ENCODE measurements at places on chromosomes 3 and 15.

DNA sequence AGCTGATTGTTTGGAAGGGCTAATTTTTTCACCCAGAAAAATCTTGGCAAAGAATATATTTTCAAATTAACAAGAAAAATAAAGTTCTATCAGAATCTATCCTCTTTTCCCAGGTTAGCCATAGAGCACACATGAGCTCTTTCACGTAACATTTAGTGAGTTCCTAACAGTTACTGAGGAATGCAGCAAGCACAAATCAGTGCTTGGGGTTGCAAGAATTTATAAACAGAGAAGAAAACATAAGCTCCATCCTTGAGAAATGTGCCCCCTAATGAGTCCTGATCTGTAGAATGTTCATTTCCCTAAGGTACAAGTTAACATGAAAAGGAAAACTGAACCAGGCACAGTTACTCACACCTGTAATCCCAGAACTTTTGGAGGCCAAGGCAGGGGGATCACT is 13.9 kb downstream of the EOGT start:
- H3K27me3 ChIP-seq = no peaks in the 10 kb centered on the region
- no peaks in the 10 kb centered on the region for H3K4me1 ChIP-seq
- peaks cover 10% of the 10 kb centered on the region for H3K36me3 ChIP-seq

- no peak for DNase-seq
- no peaks in the 10 kb centered on the region for H3K4me1 ChIP-seq
- H3K36me3 ChIP-seq = no peaks in the 10 kb centered on the region
- no peak overlapping the region for H3K4me3 ChIP-seq
- H3K27me3 ChIP-seq = no peaks in the 10 kb centered on the region
- H3K27ac ChIP-seq = no peak overlapping the region
Measured at GRCh38 chr3:127438951-127439350, 151.1 kb upstream of the PRR20G start.

- no peaks in the 10 kb centered on the region for H3K27me3 ChIP-seq
- H3K36me3 ChIP-seq = no peaks in the 10 kb centered on the region
- H3K4me3 ChIP-seq = no peak overlapping the region
Measured at GRCh38 chr15:70699890-70700289, 63.5 kb downstream of the UACA start.

DNA sequence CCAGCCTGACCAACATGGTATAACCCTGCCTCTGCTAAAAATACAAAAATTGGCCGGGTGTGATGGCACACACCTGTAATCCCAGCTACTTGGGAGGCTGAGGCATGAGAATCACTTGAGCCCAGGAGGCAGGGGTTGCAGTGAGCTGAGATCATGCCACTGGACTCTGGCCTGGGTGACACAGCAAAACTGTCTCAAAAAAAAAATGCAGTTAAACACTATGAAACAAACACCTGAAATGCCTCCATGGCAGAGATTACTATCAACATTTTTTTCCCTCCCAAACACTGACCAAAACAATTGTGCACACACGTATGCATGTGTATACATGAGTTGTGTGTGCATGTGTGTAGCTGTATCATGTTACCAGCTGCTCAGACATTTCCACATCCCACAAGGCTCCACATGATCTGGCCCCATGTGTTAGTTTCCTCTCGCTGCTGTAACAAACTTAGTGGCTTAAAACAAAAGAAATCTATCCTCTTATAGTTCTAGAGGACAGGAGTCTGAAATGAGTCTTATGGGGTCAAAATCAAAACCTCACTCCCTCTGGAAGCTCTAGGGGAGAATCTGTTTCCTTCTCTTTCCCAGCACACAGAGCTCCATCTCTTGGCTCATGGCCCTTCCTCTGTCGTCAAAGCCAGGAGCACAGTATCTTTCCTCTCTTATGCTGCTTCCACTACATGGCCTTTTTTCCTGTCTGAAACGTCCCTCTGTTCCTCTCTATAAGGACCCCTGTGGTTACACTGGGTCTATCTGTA is 34.5 kb downstream of the SLC41A3 start:
- no peak overlapping the region for H3K4me3 ChIP-seq
- DNase-seq = no peak
- H3K27ac ChIP-seq = no peak overlapping the region
- H3K4me1 ChIP-seq = peaks cover 17% of the 10 kb centered on the region

DNA sequence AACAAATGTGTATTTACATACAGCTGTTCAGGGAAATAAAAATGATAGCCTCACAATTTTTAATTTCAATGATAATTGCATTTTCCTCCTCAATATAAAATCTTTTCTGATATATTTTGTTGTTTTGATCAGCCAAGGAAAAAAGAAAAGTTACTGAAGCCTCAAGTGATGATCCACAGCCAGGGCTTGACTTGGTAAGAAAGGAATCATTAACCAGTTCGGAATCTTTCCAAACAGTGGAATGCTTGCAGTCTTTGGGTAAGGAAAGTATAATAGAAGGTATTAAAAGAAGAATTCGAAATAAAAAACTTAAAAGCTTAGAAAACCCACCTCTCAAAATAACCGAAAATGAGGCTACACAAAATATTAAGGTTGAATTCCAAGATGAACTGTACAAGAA is 1.0 kb downstream of the TOPAZ1 start:
- H3K4me3 ChIP-seq = no peak overlapping the region
- no peaks in the 10 kb centered on the region for H3K4me1 ChIP-seq
- no peak overlapping the region for H3K27ac ChIP-seq
- no peaks in the 10 kb centered on the region for H3K36me3 ChIP-seq
- DNase-seq = no peak
- no peaks in the 10 kb centered on the region for H3K27me3 ChIP-seq

- peaks cover 18% of the 10 kb centered on the region for H3K4me1 ChIP-seq
- no peak for DNase-seq
- no peaks in the 10 kb centered on the region for H3K36me3 ChIP-seq
- H3K27me3 ChIP-seq = no peaks in the 10 kb centered on the region
Measured at GRCh38 chr15:56988219-56988618, 69.8 kb downstream of the TCF12 start.

GRCh38 chr15:98881526-98882520 is 125.8 kb downstream of the PGPEP1L start:
- DNase-seq = peak; percentile 51
- no peaks in the 10 kb centered on the region for H3K27me3 ChIP-seq
- H3K4me1 ChIP-seq = peaks cover 4% of the 10 kb centered on the region
- H3K4me3 ChIP-seq = no peak overlapping the region
- H3K36me3 ChIP-seq = no peaks in the 10 kb centered on the region
- H3K27ac ChIP-seq = no peak overlapping the region

DNA sequence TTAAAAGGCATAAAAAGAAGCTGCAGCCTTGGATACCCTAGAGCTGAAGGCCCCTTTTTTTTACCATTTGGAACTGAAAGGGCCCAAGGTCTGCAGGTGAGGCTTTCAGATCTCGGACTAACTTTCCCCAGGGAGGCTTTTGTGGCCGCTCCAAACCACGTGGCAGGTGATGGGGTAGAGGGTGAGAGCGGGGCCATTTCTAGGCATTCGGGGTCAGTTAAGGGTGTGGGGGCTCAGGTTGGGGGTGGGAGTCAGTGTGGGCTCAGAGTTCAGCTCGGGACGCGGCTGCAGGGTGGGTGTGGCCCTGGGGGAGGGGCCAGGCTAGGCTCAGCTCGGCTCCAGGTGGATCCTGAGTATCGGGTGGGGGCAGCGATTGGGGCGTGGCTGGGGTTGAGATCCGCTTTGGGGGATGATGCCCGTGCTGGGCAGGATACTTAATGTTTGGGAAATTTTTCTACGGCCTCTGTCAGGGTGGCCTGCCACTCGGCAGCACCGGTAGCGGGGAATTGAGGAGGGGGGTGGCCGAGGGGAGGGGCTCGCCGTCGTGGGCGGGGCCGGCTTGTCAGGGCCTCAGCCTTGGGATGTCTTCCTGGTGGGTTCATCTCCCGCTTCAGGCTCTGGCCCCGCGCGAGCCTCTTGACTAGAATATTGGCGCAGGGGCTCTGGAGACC is 2.5 kb downstream of the KLF13 start:
- H3K4me3 ChIP-seq = peak overlapping the region; percentile 77
- peaks cover 63% of the 10 kb centered on the region for H3K4me1 ChIP-seq
- peaks cover 12% of the 10 kb centered on the region for H3K36me3 ChIP-seq
- H3K27ac ChIP-seq = peak overlapping the region; percentile 97

GRCh38 chr3:133896002-133896761 is 500 bp upstream of the RAB6B start:
- no peak overlapping the region for H3K4me3 ChIP-seq
- DNase-seq = no peak
- no peak overlapping the region for H3K27ac ChIP-seq
- H3K36me3 ChIP-seq = no peaks in the 10 kb centered on the region
- H3K27me3 ChIP-seq = peaks cover 3% of the 10 kb centered on the region
- H3K4me1 ChIP-seq = peaks cover 3% of the 10 kb centered on the region

DNA sequence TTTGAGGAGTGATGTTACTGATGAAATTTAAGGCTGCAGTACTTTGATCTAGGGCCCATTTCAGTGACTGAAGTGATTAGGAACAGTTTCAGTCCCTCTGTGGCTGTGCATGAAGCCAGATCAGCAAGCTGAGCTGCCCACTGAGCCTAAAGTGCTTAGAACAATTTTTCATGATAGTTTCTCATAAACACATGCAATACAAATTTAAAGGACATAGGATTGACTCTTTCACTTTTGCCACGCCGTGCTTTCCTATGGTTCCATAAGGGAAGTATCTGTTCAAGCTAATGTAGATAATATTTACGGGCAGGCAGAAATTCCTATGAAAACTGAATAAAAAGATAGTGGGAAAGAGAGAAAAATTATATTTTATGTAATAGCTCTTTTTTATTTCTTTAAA is 10.6 kb downstream of the ANKUB1 start:
- H3K4me1 ChIP-seq = peaks cover 42% of the 10 kb centered on the region
- H3K27me3 ChIP-seq = no peaks in the 10 kb centered on the region
- peak overlapping the region; percentile 79 for H3K27ac ChIP-seq
- H3K4me3 ChIP-seq = no peak overlapping the region
- no peaks in the 10 kb centered on the region for H3K36me3 ChIP-seq
- no peak for DNase-seq

- peaks cover 50% of the 10 kb centered on the region for H3K4me1 ChIP-seq
- no peaks in the 10 kb centered on the region for H3K36me3 ChIP-seq
- no peaks in the 10 kb centered on the region for H3K27me3 ChIP-seq
- H3K27ac ChIP-seq = peak overlapping the region; percentile 99
- DNase-seq = peak; percentile 62
Measured at GRCh38 chr15:57298843-57299550, 77.3 kb upstream of the CGNL1 start.

DNA sequence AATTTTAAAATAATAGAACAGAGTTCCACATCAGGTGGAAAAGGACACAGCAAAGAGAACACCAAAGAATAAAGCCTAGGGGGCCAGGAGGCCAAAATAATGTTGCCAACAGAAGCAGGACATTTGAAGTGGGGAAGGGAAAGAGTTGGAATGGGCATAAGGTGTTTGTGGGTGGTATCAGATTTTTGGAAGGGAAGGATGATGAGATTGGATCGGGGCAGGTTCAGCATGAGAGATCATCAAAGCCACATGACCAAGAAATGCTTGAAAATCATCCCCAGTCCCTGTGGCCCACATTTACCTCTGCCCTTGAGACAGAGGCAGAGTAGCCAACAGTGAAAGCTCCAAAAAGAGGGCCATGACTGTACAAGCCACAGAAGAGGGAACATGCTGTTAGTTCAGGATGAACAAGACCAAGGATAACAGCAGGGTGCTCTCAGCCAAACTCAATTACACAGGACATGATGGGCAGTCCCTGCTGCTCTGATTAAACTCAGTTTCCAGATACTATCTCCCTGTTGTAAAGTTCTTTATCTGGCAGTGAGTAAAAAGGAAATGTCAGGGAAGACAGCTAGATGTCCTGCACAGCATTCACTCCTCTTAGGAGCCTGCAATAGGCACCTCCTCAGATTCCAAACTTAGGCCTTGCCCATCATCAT is 32.5 kb downstream of the RAB27A start:
- no peak overlapping the region for H3K4me3 ChIP-seq
- peak overlapping the region; percentile 74 for H3K27ac ChIP-seq
- no peaks in the 10 kb centered on the region for H3K27me3 ChIP-seq
- H3K4me1 ChIP-seq = peaks cover 46% of the 10 kb centered on the region
- no peaks in the 10 kb centered on the region for H3K36me3 ChIP-seq

- H3K4me1 ChIP-seq = no peaks in the 10 kb centered on the region
- no peak for DNase-seq
- no peaks in the 10 kb centered on the region for H3K27me3 ChIP-seq
- no peak overlapping the region for H3K27ac ChIP-seq
Measured at GRCh38 chr3:117651246-117651645, 941.7 kb downstream of the TUSC7 start.

DNA sequence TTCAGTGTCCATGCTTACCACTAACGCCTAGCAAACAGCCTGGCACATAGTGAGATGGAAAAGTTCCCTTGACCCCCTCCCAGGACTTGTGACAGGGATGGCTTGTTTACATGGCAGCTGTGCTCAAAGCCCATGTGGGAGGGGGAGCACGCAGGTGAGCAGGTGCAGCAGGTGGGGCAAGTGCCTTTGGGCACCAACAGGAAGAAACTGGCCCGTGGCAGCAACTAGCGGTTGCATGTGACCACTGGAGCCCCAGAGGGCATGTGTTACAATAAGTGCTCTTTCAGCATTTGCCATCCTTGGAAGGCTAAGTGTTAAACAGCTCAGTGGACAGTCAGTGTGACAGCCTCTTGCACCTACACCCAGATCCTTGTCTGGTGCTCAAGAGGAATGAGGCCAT is 734.6 kb downstream of the TUSC7 start:
- H3K4me1 ChIP-seq = no peaks in the 10 kb centered on the region
- H3K27ac ChIP-seq = no peak overlapping the region
- H3K36me3 ChIP-seq = no peaks in the 10 kb centered on the region
- H3K4me3 ChIP-seq = no peak overlapping the region
- no peak for DNase-seq

DNA sequence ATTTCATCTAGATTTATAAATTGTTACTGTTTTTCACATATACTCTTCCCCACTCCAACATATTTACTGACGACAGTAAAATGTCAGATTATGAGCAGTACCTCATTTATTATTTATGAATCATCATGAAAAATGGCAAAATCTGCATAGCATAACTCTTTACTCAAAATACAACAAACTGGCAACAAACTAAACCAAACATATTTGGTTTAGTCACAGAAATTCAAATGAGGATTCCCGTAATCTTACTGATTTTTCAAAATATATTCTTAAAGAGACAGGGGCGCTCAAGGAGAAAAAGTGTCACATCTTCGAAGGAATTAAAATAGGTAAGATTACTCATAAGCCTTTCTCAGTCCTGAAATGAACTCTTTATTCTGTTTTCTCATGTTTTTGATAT is 3.0 kb upstream of the GPR87 start:
- H3K27me3 ChIP-seq = no peaks in the 10 kb centered on the region
- no peaks in the 10 kb centered on the region for H3K36me3 ChIP-seq
- H3K4me1 ChIP-seq = no peaks in the 10 kb centered on the region
- no peak for DNase-seq
- H3K4me3 ChIP-seq = no peak overlapping the region
- H3K27ac ChIP-seq = no peak overlapping the region

DNA sequence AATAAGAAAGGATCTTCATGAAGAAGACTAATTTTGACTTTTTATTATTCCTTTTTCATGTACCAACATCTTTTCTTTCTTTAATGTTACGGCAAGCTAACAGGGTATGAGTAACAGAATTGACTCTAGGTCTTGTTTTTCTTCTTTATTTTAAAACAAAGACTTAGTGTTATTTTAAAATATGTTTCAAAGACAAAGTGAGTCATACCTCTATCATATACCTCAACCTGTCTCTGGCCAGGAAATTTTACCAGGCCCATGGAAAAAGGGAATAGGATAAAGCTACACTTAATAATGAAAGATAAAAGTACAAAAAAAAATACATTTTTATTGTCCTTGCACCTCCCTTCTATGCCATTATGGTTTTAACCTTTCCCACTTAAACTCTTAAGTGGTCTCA is 57.4 kb downstream of the ZNF148 start:
- H3K4me1 ChIP-seq = peaks cover 12% of the 10 kb centered on the region
- no peak for DNase-seq
- H3K4me3 ChIP-seq = no peak overlapping the region
- no peaks in the 10 kb centered on the region for H3K27me3 ChIP-seq
